T-helper 22 cell (primary cell): ENCODE measurements at places on chromosomes 11 and 22.

GRCh38 chr11:47061429-47062178 lies 115.1 kb downstream of the ARFGAP2 start:
- no peak for DNase-seq

DNA sequence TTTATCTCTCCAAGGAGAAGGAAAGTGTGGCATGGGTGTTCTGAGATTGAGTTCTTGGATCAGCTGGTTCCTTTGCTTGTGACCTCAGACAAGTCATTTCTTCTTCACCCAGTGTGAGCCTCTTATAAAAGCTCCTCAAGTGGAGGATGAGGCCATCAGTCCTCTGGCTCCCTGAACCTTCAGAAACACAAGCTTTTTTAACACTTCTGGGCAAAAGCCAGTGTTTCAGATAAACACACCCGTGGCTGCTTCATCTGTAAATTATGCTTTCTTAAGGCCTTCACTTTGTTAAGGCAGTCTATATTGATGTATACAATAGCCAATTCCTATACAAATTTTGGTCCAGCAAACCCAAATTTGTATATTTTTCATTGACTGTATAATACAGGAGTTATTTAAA lies 179.9 kb downstream of the DBX1 start:
- DNase-seq = no peak

GRCh38 chr11:20671856-20672546 lies 2.6 kb downstream of the NELL1 start:
- DNase-seq = no peak

GRCh38 chr11:11380883-11381282 lies 27.8 kb upstream of the CSNK2A3 start:
- DNase-seq = no peak

DNA sequence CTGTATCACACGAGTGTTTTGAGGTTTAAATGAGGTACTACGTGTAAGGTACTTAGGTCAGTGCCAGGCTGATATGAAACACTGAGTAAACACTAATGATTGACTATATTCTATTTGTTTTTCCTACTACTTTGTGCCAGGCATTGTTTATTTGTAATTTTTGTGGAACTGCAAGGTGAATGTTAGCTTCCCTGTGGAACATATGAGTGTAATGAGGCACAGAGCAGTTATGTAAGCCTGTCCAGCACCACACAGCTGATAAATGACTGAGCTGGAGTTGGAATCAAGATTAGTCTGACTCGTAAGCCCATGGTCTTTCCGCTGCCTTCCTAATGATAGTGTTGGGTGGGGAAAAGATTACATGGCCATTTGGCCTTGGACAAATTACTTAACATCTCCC lies 5.9 kb downstream of the SLC37A2 start:
- DNase-seq = no peak

DNA sequence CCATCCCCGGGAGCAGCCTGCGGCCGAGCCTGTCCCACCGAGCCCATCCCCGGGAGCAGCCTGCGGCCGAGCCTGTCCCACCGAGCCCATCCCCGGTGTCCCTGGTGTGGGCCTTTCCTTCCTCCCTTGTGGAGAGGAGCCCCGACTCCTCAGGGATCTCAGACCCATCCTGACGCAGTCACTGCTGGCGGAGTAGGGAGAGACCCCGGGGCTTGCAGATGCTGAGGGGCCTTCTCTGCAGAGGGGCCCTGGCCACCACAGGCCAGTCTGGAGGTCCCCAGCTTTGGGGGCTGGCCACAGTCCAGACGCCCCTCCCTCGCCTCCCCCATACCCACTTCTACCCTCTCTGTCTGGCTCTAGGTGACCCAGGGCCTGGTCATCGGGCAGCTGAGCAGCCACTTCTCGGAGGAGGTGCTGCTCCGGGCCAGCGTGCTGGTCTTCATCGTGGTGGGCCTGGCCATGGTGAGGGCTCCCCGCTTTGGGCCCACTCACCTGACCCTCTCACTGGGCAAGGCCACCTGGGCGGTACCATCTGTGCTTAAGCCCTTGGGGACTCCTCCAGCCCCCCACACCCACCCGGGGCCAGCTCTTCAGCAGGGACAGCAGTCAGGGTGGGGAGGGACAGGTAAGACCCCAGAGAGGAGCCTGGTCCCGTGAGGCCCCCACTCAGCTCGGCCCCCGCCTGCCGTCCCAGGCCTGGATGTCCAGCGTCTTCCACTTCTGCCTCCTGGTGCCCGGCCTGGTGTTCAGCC lies 7.3 kb downstream of the PHLDA2 start:
- DNase-seq = no peak

- no peak for DNase-seq
Observed at GRCh38 chr22:47013861-47014635, 251.6 kb downstream of the TBC1D22A start.

- no peak for DNase-seq
Observed at GRCh38 chr22:25774575-25775026, 32.6 kb downstream of the MYO18B start.

GRCh38 chr22:22838148-22838786 lies 49.3 kb upstream of the IGLL5 start:
- no peak for DNase-seq

- no peak for DNase-seq
Observed at GRCh38 chr11:59875856-59876519, 2.6 kb upstream of the OOSP3 start.

DNA sequence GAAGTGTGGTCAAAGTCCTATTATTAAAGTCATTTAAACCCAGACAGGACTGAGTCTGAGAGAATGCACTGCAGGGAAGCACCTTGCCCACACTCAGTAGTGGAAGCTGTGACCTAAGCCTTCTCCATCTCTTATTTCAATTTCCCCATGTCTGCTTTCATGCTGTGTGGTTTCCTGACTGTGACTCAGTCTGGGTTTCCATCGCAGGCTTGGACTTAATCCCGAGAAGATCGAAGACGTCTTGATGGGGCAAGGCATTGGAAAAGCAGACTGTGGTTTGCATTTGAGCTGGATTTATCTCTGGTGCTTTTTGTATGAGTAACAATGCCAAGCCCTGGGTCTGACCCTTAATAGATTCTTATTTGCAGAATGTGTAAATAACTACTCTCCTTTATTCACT lies 238.9 kb downstream of the NTM start:
- no peak for DNase-seq

GRCh38 chr11:98056945-98057344 lies 963.8 kb upstream of the CNTN5 start:
- DNase-seq = no peak

DNA sequence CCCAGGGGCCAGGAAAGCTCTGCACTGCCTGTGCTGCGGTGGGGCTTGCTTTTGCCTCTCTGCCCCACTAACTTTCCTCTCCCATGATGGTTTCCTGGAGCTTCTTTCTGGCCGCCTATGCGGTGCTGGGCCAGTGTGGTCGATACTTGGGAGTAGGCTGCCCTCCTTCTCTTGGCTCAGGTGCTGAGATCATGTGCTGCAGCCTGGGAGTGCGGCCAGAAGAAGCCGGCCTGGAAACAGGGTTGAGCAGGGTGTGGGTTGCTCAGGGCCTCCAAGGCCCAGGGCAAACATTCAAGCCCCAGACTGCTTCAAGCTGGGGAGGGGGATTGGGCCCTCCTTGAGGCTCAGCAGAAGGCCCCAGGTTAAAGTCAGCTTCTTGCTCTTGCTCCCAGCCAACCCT lies 125.0 kb downstream of the NTM start:
- DNase-seq = no peak

- no peak for DNase-seq
Observed at GRCh38 chr22:38957046-38957770, at the start of gene APOBEC3A. Gene APOBEC3A, plus strand, starts transcription at chr22:38957609. Its CDS starts 83 bp downstream, at chr22:38957692.

GRCh38 chr22:41048791-41049717 lies 43.3 kb upstream of the EP300 start:
- no peak for DNase-seq

GRCh38 chr22:19546680-19547079 lies 22.5 kb upstream of the CLDN5 start:
- DNase-seq = no peak

- no peak for DNase-seq
Observed at GRCh38 chr11:126890561-126890960, 110.0 kb downstream of the KIRREL3 start.

- DNase-seq = no peak
Observed at GRCh38 chr11:94170953-94171352, 42.3 kb downstream of the PANX1 start.

DNA sequence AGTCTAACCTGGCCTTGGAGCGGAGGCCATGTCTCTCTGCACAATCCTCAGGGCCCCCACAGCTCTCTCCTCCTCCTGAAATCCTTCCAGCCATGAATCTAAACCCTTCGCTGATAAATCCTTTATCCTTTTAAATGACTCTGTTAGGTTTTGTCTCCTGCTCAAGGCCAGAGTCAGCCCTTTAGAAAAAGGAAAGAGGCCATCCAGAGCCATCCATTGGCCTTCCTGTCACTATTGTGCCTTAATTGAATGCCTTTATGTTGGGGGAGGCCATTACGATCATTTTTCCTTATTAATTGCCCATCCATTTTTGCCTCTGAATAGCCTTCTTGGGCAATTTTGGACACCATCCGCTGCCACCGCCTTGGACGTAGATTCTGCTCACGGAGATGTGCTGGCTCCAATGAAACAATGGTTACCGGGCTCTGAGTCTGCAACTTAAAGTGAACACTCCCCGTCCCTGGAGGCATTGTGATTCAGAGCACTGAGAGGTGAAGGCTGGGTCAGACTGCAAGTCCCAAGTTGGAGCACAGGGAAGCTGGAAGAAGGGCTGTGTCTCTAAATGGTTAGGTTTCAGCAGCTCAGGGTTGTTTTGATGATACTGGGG lies 213.0 kb upstream of the E2F8 start:
- DNase-seq = no peak

- DNase-seq = no peak
Observed at GRCh38 chr11:70082829-70083228, 4.7 kb downstream of the ANO1 start.

DNA sequence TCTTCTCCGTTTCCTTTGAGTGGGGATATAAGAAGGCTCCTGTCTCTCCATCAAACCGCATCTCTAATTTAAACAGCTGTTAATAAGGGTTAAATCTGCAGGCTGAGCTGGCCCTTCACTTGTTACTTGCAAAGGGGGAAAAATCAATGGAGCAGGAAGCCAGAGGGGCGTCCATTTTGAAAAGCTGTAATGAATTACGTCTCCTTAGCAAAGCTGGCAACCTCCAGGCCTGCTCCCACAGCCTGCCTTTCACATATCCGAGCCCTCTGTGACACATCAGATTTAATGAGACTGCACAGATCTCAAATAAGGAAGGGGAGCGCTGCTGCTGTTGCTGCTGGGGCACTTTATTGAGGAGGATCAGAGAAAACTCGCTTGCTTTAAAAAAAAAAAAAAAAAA lies 320.8 kb downstream of the BLID start:
- no peak for DNase-seq

DNA sequence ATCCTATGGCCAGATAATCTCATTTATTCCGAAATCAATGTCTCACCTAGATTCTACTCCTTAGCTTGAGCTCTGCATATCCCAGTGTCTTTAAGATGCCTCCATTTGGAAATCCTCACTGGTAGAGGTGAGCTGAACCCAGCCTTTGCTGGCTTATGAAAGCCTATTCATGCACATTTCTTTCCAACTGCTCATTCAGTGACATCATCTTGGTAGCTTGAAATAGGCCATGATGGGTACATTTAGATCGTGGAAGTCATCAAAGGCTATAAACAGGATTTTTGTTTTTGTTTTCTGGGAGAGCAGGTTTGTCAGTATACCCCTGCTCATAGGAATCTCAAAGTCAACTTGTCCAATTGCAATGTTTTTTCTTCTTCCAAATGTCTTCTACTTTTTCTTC lies 6.0 kb downstream of the NXPE1 start:
- DNase-seq = no peak

GRCh38 chr11:26043665-26044064 lies 288.3 kb upstream of the ANO3 start:
- DNase-seq = no peak

DNA sequence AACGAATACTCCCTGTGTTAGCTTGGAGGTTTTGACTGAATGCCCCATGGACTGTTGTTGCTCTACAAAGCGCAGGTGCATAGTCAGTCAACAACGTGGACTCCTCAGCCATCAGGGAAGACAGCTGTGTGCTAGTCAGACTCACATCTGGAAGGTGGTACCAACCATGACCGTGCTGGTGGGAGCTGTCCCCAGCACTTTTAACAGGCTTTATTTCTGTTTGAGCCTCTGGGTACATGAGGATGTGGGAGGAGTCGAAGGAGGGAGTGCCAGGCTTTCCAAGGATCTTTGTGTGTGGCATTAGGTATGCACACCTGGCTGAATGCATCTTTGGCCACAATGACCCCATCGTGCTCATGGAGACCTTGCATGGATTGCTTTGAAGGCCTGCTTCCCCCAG lies 6.6 kb downstream of the RASSF10 start:
- no peak for DNase-seq

- no peak for DNase-seq
Observed at GRCh38 chr11:42526426-42526825, 785.4 kb upstream of the API5 start.

- no peak for DNase-seq
Observed at GRCh38 chr11:102320679-102321078, 3.4 kb downstream of the BIRC3 start.

DNA sequence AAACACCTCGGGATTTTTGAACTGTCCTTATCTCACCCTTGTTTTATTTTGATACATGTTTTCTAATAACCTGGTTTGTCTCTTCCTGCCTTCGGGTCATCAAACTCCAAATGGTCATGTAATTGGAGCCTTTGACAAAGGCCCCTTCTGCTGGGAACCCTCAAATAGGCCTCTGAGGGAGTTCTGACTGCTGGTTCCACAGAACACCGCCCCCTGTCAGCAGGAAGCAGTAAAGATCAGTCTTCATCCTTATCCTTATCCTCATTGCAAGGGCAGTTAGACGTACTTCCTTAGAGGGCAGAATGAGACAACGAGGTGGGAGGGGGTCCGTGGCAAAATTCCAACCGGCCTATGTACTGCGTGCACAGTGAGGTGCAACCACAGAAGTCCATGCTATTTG lies 12.1 kb downstream of the TRIM51 start:
- DNase-seq = no peak

DNA sequence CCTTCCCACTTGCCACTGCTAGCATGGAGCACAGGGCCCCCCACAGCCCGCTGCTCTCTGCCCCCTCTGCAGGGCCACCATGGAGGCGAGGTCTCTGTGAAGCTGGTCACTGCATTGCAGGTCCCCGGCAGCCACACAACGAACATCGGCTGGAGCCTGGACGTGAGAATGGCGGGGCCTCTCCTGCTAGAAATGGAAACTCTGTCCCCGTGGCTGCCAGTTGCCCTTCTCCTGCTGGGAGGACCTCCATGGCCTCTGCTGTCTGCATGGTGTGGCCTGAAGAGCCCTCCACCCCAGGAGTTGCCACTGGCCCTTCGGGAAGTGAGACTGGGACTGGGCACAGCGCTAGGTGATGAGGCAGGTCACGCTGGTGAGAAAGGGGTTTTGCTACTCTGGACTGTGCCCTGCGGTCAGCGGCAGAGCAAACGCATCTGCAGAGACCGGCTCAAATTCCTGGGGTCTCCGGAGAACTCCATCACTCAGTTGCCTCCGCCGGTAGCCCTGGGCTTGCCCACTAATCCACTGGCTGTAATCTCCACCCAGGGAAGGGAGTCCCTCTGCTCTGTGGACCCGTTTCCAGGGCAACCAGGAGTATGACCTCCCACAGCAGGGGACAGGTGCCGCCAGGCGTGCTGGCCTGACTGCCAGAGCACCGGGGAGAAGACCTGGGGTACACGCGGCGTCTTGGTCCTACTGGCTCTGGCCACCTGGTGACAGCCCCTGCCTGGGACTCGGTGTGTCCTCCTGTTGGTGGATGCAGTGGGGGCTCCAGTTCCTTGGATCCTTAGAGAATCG lies 806.3 kb downstream of the BRD1 start:
- DNase-seq = no peak

- DNase-seq = no peak
Observed at GRCh38 chr22:49420651-49421050, 407.0 kb downstream of the BRD1 start.
